ENCODE measurements at places on chromosomes 7 and 10. TPM values are rescaled to one million over a fixed set of nuclear protein-coding genes. Genes with fewer than 3 reads are reported as not detected.

DNA sequence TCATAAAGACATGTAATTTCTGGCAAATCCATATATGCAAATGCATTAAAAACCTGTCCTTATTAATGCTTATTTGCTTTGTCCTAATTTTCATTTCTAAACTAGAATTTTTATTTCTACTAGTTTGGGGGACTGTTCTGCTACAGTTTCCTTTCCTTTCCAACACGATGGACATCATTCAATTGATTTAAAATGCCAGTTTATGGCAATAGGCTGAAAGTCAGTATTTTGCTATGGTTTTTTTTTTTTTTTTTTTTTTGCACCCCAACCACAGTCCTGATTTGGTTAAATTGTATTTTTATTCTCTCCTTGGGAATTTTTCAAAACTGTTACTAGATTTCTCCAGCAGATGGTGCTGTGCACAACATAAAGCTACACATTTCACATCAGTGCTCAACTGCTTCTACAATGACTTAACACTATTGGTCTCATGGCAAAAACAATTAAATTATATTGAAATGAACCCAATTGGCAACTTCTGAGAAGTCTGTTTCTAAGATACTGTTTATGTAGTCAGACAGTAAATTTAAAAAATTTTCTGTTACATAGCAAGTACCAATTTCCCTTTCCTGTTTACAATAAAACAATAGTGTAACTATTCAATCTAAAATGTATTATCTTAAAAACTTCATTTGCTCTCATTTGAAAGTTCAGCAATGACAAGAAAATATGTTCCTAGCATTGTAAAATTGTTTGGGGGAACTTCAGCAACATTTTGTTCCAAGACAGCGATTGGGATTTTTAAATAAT lies 193.8 kb upstream of the CCDC6 start:
- H3K4me3 ChIP-seq: no peak overlapping the region
- H3K4me1 ChIP-seq: peaks cover 3% of the 10 kb centered on the region
- DNase-seq: peak; percentile 71
- no peak overlapping the region for H3K27ac ChIP-seq
- H3K36me3 ChIP-seq: peaks cover 32% of the 10 kb centered on the region
- no peaks in the 10 kb centered on the region for H3K27me3 ChIP-seq

Gene CEP55
- polyA plus RNA-seq: 0.39 TPM

DNA sequence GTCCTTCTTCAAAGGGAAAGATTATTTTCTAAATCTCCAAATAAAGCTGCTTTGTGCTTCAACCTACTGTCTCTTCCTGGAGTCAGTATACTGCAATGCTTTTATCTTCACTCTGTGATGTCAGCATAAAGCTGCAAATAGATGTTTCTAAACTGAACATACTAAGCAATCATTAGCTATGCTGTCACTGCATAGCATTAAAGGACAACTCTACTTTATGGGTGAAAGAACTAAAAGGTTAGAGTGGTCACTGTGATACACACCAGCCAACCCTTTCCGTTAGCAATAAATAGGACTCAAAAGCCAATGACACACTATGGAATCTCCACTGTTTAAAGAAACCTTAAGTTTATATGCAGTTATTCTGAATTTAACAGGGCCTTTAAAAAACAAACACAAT lies 1.8 kb downstream of the CCDC186 start:
- no peaks in the 10 kb centered on the region for H3K36me3 ChIP-seq
- no peaks in the 10 kb centered on the region for H3K27me3 ChIP-seq
- peaks cover 8% of the 10 kb centered on the region for H3K4me1 ChIP-seq
- H3K4me3 ChIP-seq: peak overlapping the region; percentile 88
- no peak overlapping the region for H3K27ac ChIP-seq

GRCh38 chr10:36097696-36098095 lies 455.6 kb upstream of the FZD8 start:
- H3K27me3 ChIP-seq: no peaks in the 10 kb centered on the region
- H3K36me3 ChIP-seq: no peaks in the 10 kb centered on the region
- H3K27ac ChIP-seq: no peak overlapping the region
- DNase-seq: no peak
- no peaks in the 10 kb centered on the region for H3K4me1 ChIP-seq

DNA sequence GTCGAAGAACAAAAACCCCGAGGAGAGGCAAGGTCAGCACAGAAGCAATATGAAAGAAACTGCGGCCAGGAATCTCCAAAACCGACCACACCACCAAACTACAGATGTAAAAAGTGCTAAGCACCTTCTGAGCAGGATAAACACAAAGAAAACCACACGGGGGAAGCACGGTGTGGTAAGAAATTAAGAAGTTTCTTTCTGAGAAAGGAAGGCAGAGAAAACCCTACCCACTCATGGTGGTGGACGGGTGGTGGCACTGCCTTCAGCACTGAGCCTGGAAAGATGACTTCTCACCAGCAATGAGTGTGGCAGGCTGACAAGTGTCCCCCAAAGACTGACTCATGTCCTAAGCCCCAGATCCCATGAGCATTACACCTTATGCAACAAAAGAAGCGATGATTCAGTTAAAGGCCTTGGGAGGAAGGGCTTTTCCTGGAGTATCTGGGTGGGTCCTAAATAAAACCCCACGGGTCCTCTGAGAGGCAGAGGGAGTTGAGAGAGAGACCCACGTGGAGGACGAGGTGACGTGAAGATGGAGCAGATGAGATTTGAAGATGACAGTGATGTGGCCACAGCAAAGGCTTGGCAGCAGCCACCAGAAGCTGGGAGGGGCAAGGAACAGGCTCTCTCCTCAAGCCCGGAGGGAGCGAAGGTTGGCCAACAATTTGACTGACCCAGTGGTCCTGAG lies 124.9 kb downstream of the DLG5 start:
- H3K4me3 ChIP-seq: no peak overlapping the region
- H3K27me3 ChIP-seq: no peaks in the 10 kb centered on the region
- DNase-seq: no peak
- H3K27ac ChIP-seq: no peak overlapping the region
- H3K4me1 ChIP-seq: no peaks in the 10 kb centered on the region

Gene ACTR3C
- 15.8 TPM for polyA plus RNA-seq

GRCh38 chr7:111029141-111029572 lies 61.8 kb upstream of the LRRN3 start:
- H3K4me1 ChIP-seq: no peaks in the 10 kb centered on the region
- H3K36me3 ChIP-seq: no peaks in the 10 kb centered on the region
- no peak overlapping the region for H3K27ac ChIP-seq
- H3K27me3 ChIP-seq: no peaks in the 10 kb centered on the region
- H3K4me3 ChIP-seq: no peak overlapping the region

- peaks cover 6% of the 10 kb centered on the region for H3K4me1 ChIP-seq
- H3K4me3 ChIP-seq: no peak overlapping the region
- no peaks in the 10 kb centered on the region for H3K27me3 ChIP-seq
These were observed 120.9 kb downstream of the C10orf105 start for GRCh38 chr10:71598621-71599055.

GRCh38 chr7:156614434-156615264 lies 25.9 kb upstream of the RNF32 start:
- no peak overlapping the region for H3K27ac ChIP-seq
- H3K36me3 ChIP-seq: no peaks in the 10 kb centered on the region
- H3K27me3 ChIP-seq: peaks cover 3% of the 10 kb centered on the region
- no peak overlapping the region for H3K4me3 ChIP-seq
- H3K4me1 ChIP-seq: peaks cover 2% of the 10 kb centered on the region

DNA sequence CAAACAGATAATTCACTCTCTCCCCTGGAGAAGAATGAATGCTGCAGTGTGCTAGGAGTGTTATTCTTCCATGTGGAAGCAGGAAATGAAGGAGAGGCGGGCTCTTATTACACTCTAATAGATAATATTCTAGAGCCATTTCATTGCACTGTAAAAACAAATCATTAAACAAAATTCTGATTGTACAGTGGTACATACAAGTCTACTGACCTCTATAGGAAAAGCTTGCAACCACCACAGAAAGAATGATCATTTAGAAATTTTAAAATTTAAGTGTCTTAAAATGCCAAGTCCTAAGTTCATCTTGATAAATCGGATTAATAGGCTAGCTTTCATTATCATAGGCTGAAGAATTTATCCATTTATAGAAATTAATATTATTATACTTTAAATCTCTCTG lies 960.3 kb upstream of the LRRN3 start:
- no peak for DNase-seq
- no peaks in the 10 kb centered on the region for H3K4me1 ChIP-seq
- H3K36me3 ChIP-seq: no peaks in the 10 kb centered on the region
- H3K4me3 ChIP-seq: no peak overlapping the region
- H3K27ac ChIP-seq: no peak overlapping the region
- H3K27me3 ChIP-seq: no peaks in the 10 kb centered on the region

Gene VPS37D
- polyA plus RNA-seq: 19.3 TPM

DNA sequence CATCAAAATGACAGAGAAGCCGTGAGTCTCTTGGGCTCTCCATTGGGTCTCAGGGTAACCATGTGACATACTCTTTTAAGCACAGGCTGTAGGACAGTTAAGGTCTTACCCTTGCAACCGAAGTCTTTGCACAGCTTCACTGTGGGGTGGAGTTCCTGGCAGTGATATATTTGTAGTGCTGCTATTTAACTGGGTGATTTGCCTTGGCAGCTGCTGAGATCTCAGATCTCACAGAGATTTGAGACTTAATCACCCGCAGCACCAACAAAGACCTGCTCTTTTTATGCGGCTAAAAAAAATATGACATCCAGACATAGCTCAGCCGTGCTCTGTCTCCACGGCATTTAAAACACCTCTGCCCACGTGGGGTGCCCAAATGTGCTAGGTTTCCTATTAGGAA lies 63.4 kb upstream of the NPTX2 start:
- no peaks in the 10 kb centered on the region for H3K27me3 ChIP-seq

Gene CHAT
- not detected for polyA plus RNA-seq
